CD4-positive, alpha-beta T cell treated with Interleukin-6 at 100 ng/mL for 8 hours (primary cell): ENCODE measurements at places on chromosomes 2 and 18.

DNA sequence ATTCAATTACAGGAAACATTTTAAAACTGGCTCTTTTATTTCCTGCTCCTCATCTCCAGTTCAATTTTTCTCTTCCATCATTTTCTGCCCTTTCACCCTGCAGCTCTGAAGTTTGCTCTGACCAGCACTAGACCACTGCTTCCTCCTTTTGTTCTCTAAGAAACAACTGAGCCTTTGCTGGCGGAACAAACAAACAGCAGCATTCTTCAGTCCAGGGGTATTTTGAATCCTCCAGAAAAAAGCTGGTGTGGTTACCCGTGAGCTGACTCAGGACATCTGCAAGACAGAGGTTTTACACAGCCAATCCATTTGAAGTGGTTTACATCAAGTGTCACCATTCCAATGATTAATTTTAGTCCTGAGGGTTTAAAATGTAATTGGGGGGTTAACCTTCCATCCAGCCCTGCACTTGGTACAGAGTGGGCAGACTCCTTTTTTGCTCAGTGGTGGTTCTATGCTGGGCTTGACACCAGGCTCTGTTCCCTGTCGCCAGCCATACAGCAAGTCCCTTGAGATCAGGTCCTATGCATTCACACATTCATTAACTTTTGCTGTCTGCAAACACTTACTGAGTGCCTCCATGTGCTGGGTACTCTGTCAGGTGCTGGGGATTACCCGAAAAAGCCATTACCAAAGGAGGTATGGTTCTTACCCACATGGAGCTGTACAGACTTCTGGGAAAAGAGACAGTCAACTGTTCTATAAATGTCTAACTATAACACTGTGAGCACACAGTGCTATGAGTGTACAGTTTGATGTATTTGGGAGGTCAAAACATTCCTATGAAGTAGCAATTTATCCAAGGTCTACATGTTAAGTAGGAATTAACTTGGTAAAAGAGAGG, 909.4 kb upstream of the GYPC start:
- DNase-seq: no peak

GRCh38 chr2:132941296-132942020, 271.5 kb upstream of the LYPD1 start:
- DNase-seq: no peak

GRCh38 chr2:48510329-48510728, 19.6 kb upstream of the STON1 start:
- no peak for DNase-seq

DNA sequence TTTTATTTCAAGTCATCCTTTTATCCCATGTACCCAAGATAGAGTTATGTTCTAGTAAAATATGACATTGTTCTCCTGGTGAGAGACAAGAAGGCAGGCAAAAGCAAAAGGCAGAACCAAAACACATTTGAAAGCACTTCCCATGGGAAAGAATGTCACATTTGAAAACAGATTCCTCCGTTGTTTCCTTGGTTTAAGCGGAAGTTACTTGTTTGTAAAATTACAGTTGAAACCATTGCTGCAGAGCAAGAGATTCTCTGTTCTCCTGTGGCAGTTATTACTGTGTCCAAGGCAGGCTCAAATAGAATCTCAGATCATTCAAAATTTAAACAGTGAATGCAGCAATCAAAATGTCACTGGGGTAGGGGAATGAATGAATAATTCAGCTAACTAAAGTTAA, 149.6 kb downstream of the MTCL1 start:
- no peak for DNase-seq

- no peak for DNase-seq
These were observed 39.9 kb downstream of the DNAH6 start for GRCh38 chr2:84556190-84556589.
